ENCODE measurements at places on chromosomes 2 and 18.

DNA sequence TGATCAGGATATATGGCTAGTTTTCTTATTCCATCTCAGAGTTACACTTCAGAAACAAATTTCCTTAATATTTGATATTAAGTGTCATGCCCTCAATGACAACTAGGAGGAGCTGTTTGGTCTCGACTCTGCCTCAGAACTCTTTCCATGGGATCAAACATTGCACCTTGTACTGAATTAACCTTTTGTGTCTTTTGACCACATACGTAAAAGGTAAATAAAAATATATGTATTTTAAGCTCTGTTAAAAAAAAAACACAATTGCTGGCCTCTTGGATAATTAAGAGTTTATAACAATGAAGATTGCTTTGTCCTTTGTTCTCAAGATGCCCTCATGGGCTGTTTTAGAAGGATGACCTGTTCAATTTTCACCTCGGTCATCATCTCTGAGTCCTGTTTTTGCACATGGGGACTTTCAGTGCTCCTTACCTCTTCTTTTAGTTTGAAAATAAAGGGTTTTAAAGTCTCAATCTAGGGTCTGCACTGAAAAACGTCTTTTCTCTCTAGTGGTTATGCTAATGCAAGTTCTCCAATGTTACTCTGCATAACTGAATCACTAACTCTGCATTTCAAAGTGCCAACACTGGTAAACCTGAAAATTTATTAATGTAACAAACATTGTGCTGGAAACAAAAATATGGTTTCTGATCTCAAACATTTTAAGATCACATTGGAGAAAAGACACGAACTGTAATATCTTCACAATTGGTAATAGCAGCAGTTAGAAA, 18.8 kb upstream of the FN1 start:
- DNase-seq: no peak

DNA sequence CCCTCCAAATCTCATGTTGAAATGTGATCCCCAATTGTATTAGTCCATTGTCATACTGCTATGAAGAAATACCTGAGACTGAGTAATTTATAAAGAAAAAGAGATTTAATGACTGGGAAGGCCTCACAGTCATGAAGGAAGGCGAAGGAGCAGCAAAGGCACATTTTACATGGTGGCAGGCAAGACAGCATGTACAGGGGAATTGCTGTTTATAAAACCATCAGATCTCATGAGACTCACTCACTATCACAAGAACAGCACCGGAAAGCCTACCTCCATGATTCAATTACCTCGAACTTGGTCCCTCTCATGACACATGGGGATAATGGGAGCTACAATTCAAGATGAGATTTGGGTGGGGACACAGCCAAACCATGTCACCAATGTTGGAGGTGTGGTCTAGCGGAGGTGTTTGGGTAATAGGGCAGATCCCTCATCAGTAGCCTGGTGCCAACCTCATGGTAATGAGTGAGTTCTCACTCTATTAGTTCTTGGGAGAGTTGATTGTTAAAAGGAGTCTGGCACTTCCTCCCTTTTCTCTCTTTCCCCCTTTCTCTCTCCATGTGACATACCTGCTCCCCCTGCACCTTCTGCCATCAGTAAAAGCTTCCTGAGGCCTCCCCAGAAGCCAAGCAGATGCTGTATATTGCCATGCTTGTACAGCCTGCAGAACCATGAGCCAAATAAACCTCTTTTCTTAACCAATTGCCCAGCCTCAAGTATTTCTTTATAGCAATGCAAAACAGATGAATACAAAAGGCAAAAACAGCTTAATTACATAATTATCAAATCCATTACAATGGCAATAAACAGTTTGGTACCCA, 14.5 kb upstream of the FN1 start:
- DNase-seq: no peak

- DNase-seq: peak; percentile 53
These were observed 80.7 kb upstream of the LDLRAD4 start for GRCh38 chr18:13137670-13138419.

DNA sequence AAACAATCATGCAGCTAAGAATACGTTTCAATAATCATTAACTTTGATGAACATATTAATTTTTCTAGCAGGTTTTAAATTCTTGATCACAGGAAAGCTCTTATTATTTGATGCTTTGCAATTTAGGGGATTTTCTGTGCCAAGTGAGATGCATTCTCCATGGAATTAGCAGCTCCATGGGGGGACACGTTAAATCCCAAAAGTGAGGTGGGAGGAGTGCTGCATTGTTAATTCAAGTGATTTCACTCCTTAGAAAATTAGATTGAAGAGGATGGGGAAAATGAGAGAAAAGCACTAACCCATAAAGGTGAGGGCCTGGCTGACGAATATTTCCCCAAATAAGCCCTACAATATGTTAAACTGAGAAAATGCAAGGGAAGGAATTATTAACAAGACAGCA, 69.2 kb downstream of the ACVR1C start:
- no peak for DNase-seq

- DNase-seq: peak; percentile 52
These were observed 557.1 kb downstream of the TNS1 start for GRCh38 chr2:217445723-217446122.

DNA sequence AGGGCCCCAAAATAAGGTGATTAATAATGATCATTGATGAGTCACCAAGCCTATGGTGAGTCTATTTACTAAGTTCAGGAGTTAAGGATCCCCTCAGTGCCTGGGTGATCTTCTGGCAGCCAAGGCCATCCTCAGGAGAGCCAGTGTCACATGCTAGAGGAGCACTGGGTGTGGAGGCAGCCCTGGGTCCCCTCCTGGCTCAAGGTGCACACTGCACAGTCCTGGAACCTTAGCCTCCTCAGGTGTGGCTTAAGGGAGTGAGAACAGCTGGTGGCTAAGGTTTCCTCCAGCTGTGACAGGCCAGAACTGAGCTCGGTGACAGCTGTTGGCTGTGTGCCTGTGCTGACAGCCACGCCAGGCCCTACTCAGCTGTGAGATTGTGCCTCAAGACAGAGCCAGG, 52.1 kb upstream of the ACAA2 start:
- no peak for DNase-seq

DNA sequence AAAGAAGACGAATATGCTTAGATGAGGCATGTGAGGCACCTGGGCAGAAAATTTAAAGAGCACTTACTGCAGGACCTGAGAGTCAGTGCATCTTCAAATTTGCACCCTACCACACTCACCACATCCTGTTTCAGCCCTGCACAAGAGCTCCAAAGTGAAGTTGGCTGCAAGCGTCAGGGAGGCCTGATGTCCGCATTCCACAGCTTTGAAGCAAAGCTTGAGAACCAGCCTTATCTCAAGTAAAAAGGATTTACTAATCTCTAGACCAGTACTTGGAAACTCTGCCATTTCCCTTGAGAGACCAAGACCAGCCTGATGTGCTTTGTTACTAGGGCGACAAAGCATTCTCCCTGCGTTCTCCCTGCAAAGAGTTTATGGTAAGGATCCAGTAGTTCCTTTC, 3.4 kb upstream of the ASNSD1 start:
- DNase-seq: peak; percentile 50

DNA sequence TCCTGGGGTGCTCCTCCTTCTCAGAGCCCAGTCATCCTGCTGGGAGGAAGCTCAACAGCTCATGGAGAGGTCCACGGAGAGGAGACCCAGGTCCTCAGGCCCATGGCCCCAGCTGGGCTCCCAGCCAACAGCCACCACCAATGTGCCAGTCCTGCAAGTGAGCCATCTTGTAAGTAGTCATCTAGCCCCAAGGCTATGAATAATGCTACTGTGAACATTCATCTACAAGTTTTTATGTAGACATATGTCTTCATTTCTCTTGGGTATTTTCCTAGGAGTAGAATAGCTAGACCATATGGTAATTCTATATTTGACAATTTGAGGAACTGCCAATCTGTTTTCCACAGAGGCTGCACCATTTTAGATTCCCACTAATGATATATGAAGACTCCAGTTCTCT, 166.1 kb downstream of the MTCL1 start:
- no peak for DNase-seq

DNA sequence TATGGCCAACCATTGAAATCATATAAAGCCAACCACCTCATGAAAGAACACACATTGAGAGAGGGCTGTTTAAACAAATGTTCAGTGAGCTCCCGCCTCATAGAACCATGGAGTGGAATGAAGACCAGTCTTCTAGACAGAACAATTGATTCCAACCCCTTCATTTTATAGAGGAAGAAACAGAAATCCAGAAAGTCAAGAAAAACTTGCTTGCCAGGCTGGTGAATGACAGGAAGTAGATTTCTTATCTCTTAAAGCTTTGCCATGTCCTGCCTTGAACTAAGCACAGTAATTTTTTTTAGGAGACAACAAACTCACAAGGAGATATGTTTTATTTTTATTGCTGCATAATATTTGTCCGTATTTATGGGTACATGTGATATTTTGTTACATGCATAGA, 16.5 kb upstream of the NRP2 start:
- DNase-seq: no peak

- no peak for DNase-seq
These were observed 17.7 kb upstream of the SIX2 start for GRCh38 chr2:45026924-45027450.

- DNase-seq: peak; percentile 29
These were observed 77.9 kb downstream of the LIMS1 start for GRCh38 chr2:108612153-108612513.

DNA sequence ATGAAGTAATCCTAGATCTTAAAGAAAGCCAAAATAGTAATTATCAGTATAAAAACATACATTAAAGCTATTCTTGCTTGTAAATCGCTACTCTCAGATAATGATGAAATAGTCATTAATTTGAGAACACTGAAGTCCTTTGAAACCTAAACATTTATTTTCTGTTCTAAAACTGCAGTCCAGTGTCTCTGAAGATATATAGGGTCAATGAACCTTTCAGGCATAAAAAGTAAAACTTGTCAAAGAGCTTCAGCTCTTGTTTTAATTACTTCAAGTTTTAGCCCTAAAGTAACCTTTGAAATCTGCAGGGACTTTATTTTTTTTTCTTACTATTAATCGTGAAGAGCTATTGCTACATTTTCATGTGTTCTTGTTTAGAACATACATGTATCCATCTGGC, 116.3 kb downstream of the KYNU start:
- no peak for DNase-seq

DNA sequence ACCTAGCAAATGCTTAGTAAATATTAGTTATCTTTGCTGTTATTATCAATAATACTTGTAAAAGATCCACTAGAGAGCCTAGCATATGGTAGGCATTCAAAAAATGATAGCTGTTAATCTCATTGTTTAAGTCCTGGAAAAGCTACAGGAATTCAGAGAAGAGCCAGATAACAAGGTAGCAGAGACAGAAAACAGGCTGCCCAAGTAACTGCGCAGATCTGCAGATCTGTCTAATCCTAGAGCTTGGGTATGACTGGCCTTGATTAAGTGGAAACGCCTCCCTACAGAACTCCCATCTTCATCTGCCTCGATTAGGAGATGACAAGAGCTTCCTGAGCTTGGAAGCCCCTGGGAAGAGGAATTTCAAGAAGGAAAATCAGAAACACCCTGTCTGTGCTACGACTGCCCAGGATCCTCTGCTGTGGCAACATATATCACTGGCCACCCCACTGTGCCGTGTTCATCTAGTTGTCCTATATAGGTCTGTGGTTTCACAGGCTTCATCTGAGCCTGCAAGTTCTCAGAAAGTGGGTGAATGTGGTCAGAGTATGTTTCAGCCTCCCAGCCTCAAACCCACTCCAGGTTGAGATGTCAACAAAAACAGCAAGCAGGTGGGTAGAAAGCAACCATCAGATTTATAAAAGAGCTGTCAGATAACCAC, 151.5 kb upstream of the PKDCC start:
- no peak for DNase-seq

DNA sequence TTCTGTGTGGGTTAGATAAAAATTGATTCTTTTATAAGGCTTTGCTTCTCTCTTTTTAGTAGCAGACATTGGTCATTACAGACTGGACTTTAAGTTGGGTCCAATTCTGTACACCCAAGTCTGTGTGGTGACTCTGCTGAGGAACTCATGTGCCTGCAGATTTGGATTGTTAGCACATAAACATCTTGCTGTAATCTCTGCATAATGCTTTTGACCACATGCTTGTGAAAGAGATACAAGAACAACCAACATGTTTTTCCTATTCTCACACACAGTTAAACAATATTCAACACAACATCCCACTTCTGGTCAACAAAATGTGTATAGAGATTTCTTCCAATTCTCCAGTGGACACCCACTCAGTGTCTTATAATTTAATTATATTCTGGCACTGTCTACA, 270.1 kb downstream of the RDH14 start:
- DNase-seq: peak; percentile 38

- peak; percentile 26 for DNase-seq
These were observed 145.4 kb upstream of the RNF152 start for GRCh38 chr18:62037989-62038778.

- no peak for DNase-seq
These were observed 472.5 kb upstream of the PIK3C3 start for GRCh38 chr18:41482501-41482900.
